ENCODE measurements at places on chromosomes 16 and 17.

DNA sequence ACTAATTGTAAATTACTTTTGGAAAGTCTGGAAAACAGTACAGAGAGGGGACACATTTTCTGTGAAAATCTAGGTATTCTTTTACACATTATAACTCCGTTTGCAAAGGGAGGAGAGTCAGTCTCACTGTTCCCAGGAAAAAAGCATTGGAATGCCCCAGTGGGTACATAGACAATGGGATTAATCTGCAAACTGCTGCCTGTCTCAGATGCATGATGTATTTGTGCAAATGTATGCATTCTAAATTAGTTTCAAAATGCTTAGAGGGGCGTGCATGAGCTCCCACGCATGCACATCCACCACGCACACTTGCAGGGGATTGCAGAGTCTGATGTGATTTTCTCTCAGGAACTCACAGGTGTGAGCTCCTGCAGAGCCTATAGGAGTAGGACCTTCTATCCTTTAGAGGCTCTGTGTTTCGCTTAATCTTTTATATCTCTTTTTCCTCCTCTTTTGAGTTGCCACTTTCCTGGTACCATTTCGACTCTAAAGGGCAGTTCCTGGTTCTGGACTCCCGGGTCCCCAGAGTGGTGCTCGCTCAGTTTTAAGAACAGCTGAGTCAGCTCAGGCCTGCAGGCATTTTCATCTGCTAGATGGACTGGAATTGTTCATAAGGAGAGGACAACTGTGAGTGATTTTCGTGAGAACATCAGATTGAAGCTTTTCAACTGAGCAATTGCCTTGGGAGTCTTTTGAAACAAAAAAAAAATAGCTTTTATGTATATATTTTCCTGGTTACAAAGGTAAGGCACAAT is 1.1 kb downstream of the BCO1 start:
- DNase-seq: no peak

- no peak for DNase-seq
Measured at GRCh38 chr17:82839617-82840292, at the start of gene ZNF750. Gene ZNF750, minus strand, starts transcription at chr17:82840022. Its CDS starts 7,568 bp downstream, at chr17:82832454.

GRCh38 chr17:33696102-33696501 is 403.0 kb upstream of the ASIC2 start:
- DNase-seq: no peak

DNA sequence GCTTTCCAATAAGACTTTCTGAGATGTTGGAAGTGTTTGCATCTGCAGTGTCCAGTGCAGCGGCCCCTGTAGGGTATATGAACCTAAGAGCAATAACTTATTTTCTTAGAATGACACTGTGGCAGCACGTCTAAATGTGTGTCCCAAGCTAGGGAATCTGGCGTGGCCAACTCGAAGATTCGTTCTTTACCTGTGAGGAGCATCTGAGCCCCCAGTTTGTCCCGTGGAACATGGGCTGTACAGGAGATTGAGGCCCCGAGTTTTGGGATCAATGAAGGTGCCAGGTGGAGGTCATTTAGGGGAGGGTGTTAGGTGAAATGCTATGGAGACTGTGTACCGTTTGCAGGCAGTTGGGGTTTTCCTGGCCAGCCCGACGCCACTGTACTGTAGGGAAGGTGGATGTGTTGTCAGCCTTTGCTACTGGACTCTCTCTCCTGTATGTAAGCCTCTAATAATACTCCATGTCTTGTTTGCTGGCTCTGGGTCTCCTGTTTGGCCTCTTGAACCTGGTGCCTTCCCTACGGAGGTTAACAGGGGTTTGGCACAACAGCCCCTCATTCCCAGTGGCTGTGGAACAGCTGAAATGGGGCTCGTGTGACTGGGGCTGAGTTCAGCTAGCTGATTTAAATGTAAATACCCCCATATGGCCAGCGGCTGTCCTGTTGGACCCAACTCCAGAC is 45.5 kb upstream of the SDK2 start:
- no peak for DNase-seq

DNA sequence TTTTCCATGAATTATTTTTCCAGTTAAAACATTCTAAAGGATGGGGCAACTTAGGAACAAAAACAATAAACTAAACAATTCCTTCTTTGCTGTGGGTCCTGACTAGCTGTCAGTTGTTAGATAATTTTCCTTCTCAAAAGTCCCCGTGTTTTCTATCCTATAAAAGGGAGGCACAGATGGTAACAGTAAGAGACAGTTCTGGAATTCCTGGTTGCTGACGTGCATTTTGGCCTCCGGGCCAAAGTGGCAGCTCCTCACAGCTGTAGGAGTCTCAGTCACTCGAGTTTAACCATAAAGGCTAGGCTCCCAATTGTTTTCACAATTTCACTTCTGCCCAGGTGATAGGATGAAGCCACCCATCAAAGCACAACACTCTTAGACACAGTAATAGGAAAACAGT is 77.0 kb upstream of the ZNF423 start:
- peak; percentile 8 for DNase-seq

DNA sequence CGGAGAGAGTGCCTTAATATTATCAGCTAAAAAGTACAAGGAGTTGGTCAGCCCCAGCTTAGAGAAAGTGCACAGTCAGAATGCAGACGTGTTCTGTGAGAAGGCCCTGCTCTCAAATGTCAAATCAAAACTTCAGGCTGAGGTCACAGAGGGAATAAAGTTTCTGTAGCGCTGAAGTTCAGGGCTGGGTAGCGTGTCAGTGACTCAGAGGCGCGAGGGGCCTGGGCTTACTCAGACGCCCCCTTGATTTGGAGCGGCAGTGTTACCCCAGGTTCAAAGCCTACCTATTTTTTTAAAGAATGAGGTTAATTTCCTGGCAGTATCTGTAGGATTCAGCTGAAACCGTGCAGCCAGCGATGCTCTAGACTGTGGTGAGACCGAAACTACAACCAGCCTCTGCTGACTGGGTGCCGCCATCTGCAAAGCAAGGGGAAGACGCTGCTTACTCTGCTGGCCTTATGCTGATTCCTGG is 4.8 kb downstream of the CIAO3 start:
- DNase-seq: no peak

- peak; percentile 79 for DNase-seq
Measured at GRCh38 chr16:29852654-29853053, 10.4 kb downstream of the CDIPT start.

DNA sequence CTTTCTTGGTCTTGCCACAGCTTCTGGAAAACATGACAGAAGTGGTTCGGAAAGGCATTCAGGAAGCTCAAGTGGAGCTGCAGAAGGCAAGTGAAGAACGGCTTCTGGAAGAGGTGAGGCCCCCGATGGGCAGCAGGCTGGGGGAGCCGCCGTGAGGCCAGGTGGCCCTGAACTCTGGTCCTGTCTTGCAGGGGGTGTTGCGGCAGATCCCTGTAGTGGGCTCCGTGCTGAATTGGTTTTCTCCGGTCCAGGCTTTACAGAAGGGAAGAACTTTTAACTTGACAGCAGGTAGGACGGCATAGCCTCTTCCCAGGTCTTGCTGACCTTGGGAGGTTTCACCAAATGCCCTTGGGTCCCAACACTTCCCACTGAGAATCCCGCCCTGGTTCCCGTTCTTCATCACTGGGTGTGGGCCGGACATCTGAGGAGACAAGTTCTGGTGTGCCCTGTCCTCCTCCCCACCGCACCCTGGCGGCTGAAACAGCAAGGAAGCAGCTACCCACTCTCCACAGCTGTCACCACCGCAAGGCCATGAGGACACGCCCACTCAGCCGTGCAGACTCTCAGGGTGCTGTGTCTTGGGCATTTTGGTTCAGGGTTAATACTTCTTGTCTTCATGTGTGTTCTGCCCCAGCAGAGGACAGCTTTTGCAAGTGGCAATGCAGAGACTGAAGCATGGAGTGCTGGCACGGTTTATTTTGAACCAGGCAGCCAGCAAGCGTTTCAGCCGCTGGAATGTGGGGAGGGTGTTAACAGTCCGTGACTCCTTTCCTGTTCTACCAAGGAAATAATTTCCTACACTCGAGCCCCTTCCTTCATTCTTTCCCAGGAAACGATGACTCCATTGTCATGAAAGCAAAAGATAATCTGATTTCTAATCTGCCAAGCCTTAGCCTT is 21.4 kb downstream of the NTAN1 start:
- no peak for DNase-seq

DNA sequence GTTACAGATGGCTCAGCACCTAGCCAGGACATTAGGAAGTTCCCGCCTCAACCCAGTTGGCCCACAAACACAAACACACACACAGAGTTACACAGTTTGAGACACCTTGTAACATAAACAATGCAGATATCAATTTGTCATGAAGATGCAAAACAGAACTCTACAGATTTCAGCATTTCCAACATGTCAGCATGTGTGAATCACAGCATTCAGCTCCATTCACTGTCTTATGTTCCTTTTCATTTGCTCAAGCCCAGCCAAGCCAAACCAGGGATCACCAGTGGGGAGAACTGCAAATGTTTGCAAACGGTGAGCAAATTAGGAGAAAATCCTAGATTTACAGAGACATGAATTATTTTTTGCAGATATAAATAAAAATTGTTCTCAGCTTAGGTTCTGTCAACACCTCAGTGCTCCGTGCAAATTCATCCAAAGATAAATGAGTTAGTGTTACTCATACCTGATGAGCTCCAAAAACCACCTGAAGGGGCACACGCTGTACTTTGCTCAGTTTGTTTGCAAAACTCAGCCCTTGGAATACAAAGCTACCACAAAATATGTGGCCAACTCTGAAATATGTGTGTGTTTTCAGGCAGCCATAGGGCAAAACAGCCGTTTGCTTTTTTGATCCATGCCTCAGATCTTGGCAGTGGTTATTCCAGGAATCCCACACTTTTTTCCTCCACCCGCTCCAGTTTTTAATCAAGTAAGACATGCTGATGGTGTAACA is 16.3 kb upstream of the COX10 start:
- peak; percentile 55 for DNase-seq

DNA sequence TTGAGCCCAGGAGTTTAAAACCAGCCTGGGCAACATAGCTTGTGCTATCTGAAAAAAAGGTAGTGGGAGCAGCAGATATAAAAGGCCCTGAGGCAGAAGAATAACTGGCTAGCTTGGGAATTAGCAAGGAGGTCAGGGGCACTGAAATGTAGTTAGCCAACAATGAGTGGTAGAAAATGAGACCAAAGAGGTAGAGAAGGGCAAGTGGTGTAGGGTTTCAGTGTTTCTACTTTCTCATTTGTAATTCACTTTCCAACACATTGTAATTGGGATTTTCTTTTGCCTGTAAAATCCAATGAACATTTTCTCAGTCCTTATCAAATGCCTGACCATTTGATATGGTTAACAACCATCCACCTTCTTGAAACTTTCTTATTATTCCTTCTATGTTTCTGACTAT is 95.1 kb upstream of the CORO6 start:
- no peak for DNase-seq

GRCh38 chr16:67509016-67509415 is 19.6 kb upstream of the RIPOR1 start:
- DNase-seq: no peak

GRCh38 chr17:8630227-8630801 is at the start of gene MYH10:
Gene MYH10, minus strand, starts transcription at chr17:8630725. Its CDS starts 7,479 bp downstream, at chr17:8623246.
- DNase-seq: no peak

DNA sequence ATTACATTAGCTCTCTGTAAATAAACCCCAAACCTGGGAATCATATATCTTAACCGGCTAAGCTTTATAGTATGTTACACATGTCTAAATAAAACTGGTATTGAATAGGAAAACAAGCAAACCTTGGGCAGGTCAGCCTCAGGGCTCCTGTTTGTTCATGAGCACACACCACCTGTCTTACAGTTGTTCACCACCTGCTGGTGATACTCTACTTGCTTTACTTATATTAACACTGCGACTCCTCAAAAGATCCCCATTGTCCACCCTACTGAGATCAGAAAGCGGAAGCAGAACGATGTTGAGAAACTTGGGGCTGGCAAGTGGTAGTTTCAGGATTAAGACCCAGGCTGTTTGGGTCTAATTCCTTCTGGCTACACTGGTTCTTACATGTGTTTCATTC is 16.4 kb downstream of the CDH13 start:
- no peak for DNase-seq

DNA sequence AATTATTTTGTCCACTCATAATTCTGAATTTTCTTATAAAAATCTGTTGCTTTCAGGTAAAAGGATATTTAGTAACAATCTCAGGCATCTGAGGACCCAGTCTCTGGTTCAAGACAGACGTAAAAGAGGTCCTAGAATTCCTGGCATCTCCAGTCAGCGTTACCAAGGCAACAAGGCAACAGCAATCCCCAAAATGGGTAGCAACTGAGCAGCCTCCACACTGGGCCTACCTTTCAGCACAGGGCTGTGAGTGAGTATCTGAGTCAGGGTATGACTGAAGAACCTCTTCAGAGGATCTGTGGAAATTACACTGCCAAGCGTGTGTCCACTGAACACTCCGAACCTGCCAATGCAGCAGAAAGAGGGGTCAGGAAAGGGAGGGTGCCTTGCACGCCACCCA is 20.8 kb downstream of the FANCA start:
- no peak for DNase-seq

DNA sequence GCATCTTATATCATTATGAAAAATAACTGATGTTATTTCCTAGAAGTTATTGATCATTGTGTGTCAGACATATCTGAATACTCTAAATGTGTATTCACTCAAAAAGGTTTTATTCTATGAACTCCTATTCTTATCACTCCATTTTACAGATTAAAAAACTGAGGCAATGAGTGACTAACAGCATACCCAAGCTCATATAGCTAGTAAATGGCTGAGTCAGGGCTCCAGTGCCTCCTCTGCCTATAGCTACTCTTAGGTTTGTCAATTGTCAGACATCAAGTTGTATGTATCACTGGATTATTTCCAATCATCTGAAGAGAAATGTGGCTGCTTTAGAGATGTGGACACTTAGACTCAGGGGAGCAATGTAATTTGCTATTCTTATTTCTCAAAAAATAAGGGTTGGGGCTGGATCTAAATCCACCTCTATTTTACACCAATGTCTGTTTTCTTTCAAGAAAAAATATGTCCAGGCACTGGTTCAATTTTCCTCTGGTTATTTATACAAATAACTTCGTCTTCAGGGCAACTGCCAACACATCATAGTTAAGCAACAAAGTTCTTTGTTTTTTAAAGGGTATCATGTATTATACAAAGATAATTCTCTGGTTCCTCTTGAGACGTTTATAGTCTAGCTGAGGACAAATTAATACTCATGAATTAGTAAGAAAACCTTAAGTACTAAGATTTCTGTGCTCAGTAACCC is 328.9 kb upstream of the MAF start:
- DNase-seq: no peak

- no peak for DNase-seq
Measured at GRCh38 chr16:27722207-27722606, 172.3 kb downstream of the KATNIP start.
